ENCODE measurements at places on chromosomes 2 and 18.

DNA sequence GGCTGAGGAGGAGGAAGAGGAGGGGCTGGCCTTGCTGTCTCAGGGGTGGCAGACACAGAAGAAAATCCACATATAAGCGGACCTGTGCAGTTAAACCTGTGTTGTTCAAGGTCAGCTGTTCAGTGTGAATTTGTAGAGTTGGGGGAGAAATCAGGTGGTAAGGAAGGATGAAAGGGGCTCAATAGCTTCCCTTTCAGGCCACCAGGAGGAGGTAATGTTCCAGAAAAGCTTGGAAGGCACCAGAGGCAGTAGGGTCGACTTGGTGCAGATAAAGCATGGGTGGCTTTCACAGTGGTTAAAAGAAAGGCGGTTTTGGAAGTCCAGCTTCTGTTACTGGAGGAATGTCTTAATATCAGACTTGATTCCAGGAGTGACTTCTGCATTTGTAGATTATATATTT, 167.4 kb downstream of the THSD7B start:
- no peak for DNase-seq

- DNase-seq, result no peak
Observed at GRCh38 chr2:8624855-8625398, 56.9 kb upstream of the ID2 start.

GRCh38 chr18:3935305-3935704, 485.3 kb downstream of the TGIF1 start:
- no peak for DNase-seq

DNA sequence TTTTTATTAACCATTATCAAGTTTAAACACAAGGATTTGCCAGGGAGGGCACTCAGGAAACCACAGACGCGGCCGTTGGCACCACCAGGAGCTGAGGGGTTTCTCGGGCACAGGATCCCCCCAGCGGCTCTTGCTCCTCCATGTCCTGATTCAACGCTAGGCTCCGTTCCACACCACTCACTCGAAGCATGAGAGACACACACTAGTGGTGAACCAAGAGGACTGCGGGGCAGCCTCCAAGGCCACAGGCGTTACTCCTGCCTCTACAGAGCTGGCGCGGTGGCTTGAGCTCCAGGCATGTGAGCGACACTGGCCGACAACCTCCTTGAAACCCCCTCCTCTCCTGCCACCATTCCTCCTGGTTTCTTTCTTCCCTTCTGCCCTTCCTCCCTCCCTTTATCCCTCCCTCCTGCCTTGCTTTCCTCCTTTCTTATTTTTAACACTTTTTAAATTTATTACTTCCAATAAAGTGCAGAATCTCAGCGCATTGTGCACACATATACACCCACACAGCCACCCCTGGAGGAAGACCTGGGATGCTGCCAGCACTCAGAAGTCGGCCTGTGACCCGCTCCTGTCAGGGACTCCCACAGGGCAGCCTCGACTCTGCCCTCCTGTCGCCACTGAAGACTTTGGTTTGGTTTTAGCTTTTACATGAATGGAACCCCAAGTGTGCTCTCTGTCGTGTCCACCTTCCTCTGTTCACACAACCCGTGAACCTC, 21.7 kb downstream of the COX7A2L start:
- no peak for DNase-seq

- no peak for DNase-seq
Observed at GRCh38 chr2:224469374-224469964, 67.6 kb upstream of the FAM124B start.

- no peak for DNase-seq
Observed at GRCh38 chr2:10935953-10936942, 24.5 kb downstream of the KCNF1 start.

DNA sequence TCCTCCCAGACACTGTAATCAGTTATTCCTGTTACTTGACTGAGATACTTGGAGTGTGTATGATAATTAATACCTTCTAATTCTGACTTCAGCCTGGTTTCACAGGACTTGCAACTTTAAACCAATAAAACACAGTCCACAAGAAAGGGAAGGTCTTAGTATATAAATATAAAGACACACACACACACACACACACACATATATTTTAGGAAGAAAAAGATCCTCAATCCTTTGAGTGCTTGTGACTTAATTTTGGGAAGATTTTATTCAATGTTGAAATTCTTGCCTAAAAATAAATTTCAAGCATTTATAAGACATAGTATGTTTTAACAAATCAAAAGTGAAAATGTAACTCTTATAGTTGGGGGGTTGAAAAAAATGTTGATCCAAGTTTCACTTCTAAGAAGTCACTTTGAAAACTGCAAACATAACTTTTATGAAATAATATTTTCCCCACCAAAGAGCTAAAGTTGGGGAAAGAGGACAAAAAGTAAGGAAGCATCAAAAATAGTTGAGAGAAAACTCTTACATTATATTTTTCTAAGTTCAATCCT, 824 bp upstream of the VPS54 start:
- no peak for DNase-seq

- no peak for DNase-seq
Observed at GRCh38 chr18:24185805-24186204, 46.9 kb downstream of the CABYR start.

DNA sequence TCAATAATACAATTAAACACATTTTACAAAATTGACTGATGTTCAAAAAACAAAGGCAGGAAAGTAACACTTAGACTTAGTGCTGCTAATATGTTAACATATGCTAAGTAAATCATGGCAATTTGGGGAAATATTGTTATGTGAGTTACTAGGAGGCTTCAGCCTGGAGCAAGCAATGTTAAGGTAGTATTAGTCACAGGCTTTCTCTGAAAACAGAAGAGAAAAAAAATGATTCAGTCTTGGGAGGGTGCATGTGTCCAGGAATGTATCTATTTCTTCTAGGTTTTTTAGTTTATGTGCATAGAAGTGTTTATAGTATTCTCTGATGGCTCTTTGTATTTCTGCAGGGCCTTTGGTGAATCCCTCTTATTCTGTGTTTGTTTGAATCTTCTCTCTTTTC, 345.8 kb upstream of the TFPI start:
- no peak for DNase-seq

DNA sequence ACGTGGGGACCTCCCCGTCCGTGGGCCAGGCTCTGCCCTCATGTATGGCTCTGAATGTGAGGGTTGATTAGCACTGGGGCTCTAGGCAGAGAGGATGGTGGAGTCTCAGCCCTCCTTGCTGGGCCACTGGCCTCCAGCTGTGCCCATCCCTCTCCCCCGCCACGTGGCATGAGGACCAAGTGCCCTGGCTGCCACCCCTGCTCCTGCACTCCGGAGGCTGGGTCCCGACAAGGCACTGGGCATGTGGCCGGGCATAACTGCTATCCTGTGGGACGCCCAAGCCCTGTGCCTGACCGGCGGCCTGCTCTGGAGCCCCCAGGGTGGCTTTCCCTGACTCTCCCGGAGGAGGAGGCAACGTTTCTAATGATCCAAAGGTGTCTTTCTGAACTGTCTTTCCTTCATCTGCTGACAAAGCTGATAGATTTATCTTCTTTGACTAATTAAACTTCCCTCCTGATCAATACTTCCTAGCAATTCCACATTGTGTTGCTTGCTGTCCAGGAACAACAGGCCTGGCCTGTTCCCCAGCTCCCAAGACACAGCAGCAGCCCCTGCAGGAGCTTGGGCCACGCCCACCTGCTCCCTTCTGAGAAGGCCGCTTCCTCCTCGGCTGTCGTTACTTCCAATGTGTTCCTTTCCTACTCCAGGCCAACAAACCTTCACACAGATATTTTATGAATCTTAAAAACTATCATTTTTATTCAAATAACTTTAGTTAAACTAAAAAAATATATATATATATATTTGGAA, 132.0 kb downstream of the SNTG2 start:
- no peak for DNase-seq

DNA sequence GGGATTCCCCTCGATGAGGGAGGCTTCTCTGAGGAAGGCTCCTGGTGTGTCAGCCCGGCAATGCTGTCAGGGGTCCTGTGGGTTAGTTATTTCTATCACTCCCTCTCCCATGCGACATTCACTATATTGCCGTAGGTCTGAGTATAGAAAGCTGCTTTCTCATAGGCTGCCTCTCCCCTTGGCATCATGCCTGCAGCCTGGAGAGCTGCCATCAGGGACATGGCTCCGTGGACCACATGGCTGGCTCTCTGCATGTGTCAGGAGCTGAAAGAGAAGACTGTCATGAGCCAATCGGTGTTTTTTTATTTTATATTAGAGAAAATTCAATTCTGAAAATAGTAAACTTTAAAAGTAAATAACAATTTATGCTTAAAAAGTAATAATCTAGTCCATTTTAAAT, 198.0 kb downstream of the CDH20 start:
- DNase-seq, result peak; percentile 62

DNA sequence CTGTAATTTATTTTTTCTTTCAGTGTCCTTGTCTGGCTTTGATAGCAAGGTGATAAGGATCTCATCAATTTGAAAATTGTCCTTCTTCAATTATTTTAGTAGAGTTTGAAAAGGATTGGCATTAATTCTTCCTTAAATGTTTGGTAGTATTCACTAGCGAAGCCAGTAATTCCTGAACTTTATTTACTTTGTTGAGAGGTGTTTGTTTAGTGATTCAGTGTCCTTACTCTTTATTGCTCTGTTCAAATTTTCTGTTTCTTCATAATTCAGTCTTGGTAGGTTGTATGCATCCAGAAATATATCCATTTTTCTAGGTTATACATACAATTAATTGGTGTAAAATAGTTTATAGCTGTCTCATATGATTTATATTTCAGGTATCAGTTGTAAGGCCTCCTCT, 676.7 kb upstream of the POU3F3 start:
- no peak for DNase-seq

GRCh38 chr2:162731917-162732804, 106.4 kb downstream of the KCNH7 start:
- no peak for DNase-seq

DNA sequence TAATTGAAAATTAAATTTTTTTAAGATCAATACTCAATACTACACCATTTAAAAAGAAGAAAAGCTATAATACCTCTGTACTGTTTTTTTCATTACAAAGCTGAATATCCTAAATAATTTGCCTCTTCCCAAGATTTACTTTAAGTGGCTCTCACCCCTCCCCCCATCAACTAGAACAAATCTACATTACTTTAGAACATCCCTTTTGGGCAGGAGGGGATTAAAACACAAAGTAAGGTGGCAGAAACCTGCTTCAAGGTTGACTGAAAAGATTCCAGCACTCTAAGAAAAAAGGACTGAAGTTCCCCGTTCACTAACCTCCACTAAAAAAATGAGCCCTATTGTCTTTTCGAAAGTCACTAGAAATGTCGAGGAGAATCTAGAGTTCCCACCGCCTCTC, 42.3 kb downstream of the SLC38A11 start:
- no peak for DNase-seq

GRCh38 chr2:112056626-112056987, 1.5 kb downstream of the TMEM87B start:
- DNase-seq, result no peak

DNA sequence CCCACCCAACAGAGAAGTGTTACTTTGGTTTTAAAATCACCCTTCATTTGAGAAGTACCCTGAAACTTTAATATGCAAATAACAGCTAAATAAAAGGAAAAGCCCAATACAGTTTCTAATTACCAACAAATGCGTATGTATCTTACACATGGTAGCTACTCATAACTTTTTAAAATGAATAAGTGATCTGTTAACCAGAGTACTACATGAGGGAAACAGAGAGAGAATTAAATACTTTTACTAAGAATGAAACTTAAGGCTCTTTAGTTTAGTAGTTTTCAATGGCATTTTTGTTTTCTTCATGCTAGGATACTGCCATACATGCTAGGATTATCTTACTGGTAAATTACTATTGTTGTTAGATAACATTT, 39.1 kb upstream of the NABP1 start:
- DNase-seq, result no peak

DNA sequence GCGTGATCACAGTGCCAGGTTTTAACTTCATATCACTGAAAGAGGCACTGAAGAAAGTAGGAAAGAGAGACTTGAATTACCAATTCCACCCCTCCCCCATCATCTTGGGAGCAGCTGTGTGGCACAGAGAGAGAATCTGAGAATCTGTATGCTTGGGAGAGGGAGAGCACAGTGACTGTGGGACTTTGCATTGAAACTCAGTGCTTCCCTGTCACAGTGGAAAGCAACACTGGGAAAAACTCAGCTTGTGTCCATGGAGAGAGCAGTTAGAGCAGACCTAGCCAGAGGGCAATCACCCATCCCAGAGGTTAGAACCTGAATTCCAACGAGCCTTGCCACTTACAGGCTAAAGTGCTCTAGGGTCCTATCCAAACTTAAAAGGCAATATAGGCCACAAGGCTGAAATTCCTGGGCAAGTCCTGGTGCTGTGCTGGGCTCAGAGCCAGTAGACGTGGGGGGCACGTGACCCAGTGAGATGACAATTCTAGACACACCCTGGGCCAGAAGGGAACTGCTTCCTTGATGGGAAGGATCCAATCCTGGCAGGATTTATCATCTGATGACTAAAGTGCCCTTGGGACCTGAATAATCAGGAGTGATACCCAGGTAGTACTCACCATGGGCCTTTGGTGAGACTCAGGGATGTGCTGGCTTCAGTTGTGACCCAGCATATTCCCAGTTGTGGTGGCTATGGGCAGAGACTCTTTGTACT, 15.5 kb upstream of the ABCB11 start:
- no peak for DNase-seq

- DNase-seq, result no peak
Observed at GRCh38 chr2:177015356-177015923, 197.2 kb upstream of the HNRNPA3 start.

DNA sequence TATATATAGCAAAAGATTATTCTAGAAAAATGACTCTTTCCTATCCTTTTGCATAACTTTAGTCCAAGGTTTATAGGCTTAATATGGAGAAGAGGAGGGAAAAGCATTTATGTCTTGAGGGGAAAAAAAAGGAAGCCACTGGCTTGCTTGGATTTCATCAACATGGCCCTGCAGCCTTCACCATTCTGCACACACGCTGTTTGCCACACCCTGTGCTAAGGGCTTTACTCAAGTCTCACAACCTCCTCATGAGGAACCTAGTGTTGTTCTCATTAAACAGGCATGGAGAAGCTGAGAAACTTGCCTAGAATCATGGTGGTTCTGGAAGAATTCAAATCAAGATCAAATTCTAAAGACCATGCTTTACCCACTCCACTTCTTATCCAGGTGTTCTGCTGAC, 117.3 kb upstream of the TTC39C start:
- DNase-seq, result no peak

GRCh38 chr2:240797914-240798313, 22.1 kb downstream of the KIF1A start:
- DNase-seq, result peak; percentile 61

DNA sequence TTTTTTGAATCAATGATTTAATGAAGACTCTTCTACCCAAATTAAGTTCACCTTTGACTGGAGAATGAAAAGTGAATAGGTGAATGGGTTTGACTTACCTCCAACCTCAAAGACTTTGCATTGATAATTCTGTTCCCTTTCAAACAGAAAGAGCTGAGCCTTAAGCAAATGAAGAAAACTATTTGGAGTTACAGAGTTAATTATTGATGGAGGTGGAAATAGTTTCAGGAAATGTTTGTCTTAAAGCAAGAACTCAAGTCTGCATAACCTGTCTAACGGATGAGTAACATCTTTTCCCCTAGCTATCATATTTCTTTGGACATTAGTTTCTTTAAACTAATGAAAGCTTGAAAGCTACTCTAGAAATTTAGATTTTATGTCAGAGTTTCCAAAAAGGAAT, 166.5 kb downstream of the CERS6 start:
- DNase-seq, result no peak

- peak; percentile 59 for DNase-seq
Observed at GRCh38 chr2:239910851-239911640, 114.1 kb downstream of the NDUFA10 start.
